Activated CD4-positive, alpha-beta T cell treated with anti-CD3 and anti-CD28 coated beads for 36 hours (primary cell): ENCODE measurements at places on chromosomes 4 and X.

- H3K4me3 ChIP-seq, result no peak overlapping the region
- H3K27me3 ChIP-seq, result no peaks in the 10 kb centered on the region
- H3K4me1 ChIP-seq, result no peaks in the 10 kb centered on the region
- no peak overlapping the region for H3K27ac ChIP-seq
- no peak for DNase-seq
These were observed 82.8 kb downstream of the MAGEB10 start for GRCh38 chrX:27890611-27891010.

DNA sequence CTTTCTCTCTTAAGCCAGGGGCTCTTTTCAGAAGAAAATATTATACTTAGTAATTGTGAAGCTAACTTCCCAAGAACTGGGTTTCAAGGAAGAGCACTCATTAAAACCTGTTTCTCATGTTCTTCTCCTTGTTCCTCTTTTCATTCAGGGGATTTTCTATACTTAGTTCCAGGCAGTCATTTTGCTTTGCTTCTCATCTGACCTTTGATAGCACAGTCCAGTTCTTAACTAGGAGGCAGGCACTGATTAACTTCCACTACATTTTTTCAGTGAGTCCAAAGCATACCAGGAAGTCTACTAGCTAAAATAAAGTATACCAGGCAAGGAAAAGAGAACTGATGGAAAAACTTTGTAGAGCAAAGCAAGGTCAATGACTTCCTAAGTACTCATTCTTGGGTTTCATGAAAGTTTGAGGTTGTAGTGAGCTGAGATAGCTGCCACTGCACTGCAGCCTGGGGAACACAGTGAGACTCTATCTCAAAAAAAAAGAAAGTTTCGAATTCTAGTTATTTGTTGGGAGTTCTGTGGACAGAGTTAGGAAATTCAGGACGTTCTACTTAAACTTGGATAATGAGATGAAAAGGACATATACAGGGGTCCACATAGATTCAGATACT, 190.1 kb upstream of the HS3ST1 start:
- DNase-seq, result no peak
- no peaks in the 10 kb centered on the region for H3K4me1 ChIP-seq
- no peaks in the 10 kb centered on the region for H3K27me3 ChIP-seq
- no peak overlapping the region for H3K4me3 ChIP-seq
- H3K27ac ChIP-seq, result no peak overlapping the region

- no peak for DNase-seq
- H3K4me3 ChIP-seq, result no peak overlapping the region
- H3K27ac ChIP-seq, result no peak overlapping the region
- H3K4me1 ChIP-seq, result peaks cover 8% of the 10 kb centered on the region
- no peaks in the 10 kb centered on the region for H3K27me3 ChIP-seq
These were observed 24.3 kb downstream of the AWAT2 start for GRCh38 chrX:70025464-70025863.

DNA sequence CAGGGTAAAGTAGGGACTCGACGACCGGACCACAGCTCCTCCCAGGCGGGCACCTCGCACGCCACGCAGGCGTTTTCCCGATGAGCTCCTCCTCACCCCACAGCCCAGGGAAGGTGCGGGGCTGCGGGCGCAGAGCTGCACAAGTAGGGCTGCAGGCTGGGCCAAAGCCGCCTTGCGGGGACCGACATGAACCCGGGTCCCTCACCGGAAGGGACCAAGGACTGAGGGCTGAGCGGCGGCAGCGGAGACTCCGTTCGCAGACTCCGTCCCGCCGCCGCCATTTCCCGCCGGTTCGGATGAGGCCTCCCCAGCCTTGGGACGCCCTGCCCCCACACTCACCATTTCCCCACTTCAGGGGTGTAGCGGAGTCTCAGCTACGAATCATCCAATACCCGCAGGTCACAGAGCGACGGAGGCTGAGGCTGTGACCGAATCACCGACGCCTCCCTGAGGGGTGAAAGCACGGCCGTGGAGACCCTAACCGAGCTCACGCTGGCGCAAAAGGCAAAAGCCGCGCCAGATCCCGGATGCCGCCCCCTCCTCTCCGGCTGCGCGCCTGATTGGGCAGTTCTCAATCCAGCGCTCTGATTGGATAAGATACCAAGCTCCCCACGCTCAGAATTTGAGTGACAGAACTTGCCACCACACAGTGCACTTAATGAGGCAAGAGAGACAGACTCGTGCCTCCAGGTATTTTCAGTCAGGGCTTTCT, at the start of gene ZNF732:
TSS of gene ZNF732 (minus strand) at position 506 of the 712 bp plus-strand sequence. CDS start at position 342, 164 bp downstream.
- peaks cover 26% of the 10 kb centered on the region for H3K27me3 ChIP-seq
- no peak within 1 kb of the TSS for H3K27ac ChIP-seq
- H3K36me3 ChIP-seq, result peaks cover 20% of the 10 kb centered on the region
- DNase-seq, result peak; percentile 13

- H3K4me1 ChIP-seq, result peaks cover 9% of the 10 kb centered on the region
- H3K27ac ChIP-seq, result no peak overlapping the region
- H3K27me3 ChIP-seq, result no peaks in the 10 kb centered on the region
- no peaks in the 10 kb centered on the region for H3K36me3 ChIP-seq
- no peak overlapping the region for H3K4me3 ChIP-seq
These were observed 565.7 kb downstream of the PPARGC1A start for GRCh38 chr4:23324021-23324690.

- peak; percentile 31 for DNase-seq
- H3K4me1 ChIP-seq, result peaks cover 21% of the 10 kb centered on the region
- H3K27me3 ChIP-seq, result peaks cover 50% of the 10 kb centered on the region
These were observed 12.1 kb downstream of the FRG2 start for GRCh38 chr4:190014771-190015537.

DNA sequence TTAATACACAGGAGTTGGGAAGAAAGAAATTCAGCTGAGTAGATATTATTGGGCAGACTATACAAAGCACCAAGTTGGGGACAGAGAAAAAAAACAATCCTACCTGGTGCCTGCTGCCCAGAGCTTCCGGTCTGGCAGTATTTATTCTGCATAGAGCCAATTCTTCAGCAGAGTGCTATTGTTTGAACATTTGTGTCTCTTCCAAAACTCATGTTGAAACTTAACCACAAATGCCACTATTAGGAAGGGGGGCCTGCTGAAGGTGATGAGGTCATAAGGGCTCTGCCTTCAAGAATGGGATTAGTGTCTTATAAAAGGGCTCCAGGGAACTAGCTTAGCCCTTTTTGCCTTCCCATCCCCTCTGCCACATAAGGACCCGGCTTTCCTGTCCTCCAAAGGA, 136.2 kb downstream of the EVC2 start:
- H3K4me1 ChIP-seq, result no peaks in the 10 kb centered on the region
- no peaks in the 10 kb centered on the region for H3K27me3 ChIP-seq
- no peak overlapping the region for H3K27ac ChIP-seq
- H3K36me3 ChIP-seq, result no peaks in the 10 kb centered on the region

GRCh38 chr4:8129136-8129535, 29.5 kb downstream of the ABLIM2 start:
- no peak overlapping the region for H3K27ac ChIP-seq
- no peak overlapping the region for H3K4me3 ChIP-seq
- no peaks in the 10 kb centered on the region for H3K36me3 ChIP-seq
- no peaks in the 10 kb centered on the region for H3K4me1 ChIP-seq
- no peak for DNase-seq

- DNase-seq, result no peak
- H3K27ac ChIP-seq, result no peak overlapping the region
- no peaks in the 10 kb centered on the region for H3K27me3 ChIP-seq
- H3K36me3 ChIP-seq, result no peaks in the 10 kb centered on the region
These were observed 48.5 kb upstream of the GPRIN3 start for GRCh38 chr4:89356086-89356485.

DNA sequence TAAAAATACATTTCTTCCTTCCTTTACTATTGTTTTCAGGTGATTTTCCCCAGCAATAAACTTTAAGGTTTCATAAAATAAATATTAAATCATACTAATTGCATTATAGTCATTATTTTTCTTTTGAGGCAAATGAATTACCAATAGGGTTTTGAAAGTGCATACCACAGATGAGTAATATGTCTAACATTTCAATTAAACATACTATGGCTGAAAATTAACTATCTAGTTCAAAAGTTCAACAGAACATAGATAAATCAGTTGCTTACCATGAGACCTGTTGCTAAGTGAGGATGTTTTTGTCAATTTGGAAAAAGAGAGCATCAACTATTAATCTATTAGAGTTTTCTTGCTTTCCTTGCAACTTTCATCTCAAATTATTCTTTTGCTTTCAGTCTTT, 35.0 kb downstream of the NPY5R start:
- H3K4me3 ChIP-seq, result no peak overlapping the region
- H3K27me3 ChIP-seq, result peaks cover 7% of the 10 kb centered on the region
- H3K4me1 ChIP-seq, result no peaks in the 10 kb centered on the region
- no peak overlapping the region for H3K27ac ChIP-seq
- no peak for DNase-seq

- peaks cover 52% of the 10 kb centered on the region for H3K36me3 ChIP-seq
- H3K27me3 ChIP-seq, result no peaks in the 10 kb centered on the region
- peak overlapping the region; percentile 60 for H3K27ac ChIP-seq
- H3K4me1 ChIP-seq, result peaks cover 7% of the 10 kb centered on the region
These were observed 73.3 kb downstream of the FIP1L1 start for GRCh38 chr4:53450773-53451172.

DNA sequence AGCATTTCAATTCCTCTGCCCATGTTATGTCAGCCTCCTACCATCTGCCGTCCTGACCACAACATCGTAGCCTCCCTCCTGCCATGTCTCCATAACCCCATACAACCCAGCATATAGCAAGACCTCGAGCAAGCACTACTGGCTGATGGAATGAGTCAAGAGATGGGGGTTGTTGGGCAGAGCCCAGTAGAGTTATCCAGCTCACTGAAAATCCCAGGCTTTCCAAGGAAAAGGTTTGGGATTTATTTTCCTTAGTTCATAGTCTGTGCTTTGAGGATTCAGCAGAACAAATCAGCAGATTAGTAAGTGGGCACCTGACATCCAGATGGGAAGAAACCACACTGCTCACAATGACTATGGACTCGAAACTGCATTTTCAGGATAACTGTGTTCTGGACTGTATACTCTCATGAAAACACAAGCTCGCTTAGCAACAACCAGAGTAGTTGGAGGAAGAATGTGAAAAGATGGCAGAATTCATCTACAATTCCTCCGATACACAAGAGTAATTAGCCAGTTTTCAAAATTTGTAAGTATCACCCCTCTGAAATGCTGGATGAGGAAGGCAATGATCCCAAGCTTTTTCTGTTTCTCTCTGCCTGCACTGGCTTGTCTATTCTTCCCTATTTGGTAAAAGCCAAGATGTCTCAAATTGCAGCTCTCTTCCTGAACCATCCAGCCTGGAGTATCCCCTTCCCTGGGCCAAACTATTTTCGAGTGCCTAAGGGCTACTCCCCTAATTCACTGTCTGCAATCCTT, 186.2 kb upstream of the TBL1X start:
- H3K36me3 ChIP-seq, result no peaks in the 10 kb centered on the region
- DNase-seq, result no peak
- no peaks in the 10 kb centered on the region for H3K27me3 ChIP-seq
